ENCODE measurements at places on chromosomes 1 and 21.

GRCh38 chr1:230509281-230509977, 83.3 kb upstream of the PGBD5 start:
- DNase-seq, result peak; percentile 83

- no peak for DNase-seq
These were observed 94.5 kb upstream of the RAVER2 start for GRCh38 chr1:64650411-64650810.

- DNase-seq, result no peak
These were observed 25.0 kb downstream of the MTARC1 start for GRCh38 chr1:220811695-220812094.

GRCh38 chr1:51445351-51446090, 73.5 kb downstream of the EPS15 start:
- DNase-seq, result peak; percentile 49

DNA sequence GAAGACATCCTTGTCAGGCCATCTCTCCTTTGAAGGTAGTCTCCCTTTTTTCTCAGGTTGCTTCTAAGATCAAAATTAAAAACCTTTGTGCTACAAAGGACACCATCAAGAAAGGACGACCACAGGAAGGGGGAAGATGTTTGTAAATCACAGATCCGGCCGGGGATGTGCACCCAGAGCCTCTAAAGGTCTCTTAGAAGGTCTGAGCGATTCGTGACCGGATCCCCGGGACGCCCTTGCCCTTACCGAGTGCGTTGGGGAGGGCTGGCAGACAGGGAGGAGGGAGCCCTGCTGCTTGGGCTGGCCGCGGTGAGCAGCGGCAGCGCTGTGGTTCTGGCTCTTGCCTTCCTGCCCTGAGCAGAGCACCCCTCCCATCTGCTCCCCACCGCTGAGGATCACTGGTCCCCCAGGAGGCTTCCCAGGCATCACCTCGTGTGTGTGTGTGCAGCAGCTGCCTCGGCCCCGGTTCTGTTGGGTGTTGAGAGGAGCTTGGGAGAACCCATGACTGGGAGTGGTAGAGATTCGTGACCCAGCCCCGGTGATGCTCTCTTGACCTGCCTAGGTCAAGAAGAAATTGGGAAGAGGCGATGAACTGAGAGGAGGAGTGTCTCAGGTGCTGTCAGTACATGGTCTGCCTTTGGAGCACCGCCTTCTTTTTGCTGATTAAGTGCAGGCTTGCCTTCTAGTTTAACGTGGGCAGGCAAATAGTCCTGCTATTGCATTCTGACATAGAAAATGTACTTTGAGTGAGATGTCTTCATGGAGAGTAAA, 34.5 kb downstream of the AGPAT3 start:
- no peak for DNase-seq

DNA sequence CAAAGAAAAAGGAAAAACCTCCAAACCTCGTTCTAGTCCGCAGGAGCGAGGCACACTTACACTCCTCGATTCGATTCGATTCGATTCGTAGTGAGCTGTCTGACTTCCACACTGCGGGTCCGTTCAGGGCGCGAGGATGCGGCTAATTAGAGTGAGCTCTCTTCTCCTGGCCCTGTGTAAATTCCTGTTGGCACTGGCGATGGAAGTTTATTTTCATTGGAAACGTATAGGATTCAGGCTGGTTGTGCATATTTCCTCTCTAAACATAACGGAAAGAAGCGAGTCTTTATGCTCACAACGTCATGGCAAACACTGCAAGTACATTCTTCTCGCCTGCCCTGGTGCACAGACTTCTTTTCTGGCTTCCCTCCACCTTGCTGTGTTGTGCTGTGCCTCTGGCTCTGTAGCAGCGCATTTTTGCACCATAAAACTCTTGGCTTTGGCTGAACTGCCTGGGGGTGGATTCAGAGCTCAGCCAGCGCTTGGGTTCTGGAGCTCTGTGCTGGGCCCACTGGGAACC, 2.7 kb downstream of the HUNK start:
- no peak for DNase-seq

DNA sequence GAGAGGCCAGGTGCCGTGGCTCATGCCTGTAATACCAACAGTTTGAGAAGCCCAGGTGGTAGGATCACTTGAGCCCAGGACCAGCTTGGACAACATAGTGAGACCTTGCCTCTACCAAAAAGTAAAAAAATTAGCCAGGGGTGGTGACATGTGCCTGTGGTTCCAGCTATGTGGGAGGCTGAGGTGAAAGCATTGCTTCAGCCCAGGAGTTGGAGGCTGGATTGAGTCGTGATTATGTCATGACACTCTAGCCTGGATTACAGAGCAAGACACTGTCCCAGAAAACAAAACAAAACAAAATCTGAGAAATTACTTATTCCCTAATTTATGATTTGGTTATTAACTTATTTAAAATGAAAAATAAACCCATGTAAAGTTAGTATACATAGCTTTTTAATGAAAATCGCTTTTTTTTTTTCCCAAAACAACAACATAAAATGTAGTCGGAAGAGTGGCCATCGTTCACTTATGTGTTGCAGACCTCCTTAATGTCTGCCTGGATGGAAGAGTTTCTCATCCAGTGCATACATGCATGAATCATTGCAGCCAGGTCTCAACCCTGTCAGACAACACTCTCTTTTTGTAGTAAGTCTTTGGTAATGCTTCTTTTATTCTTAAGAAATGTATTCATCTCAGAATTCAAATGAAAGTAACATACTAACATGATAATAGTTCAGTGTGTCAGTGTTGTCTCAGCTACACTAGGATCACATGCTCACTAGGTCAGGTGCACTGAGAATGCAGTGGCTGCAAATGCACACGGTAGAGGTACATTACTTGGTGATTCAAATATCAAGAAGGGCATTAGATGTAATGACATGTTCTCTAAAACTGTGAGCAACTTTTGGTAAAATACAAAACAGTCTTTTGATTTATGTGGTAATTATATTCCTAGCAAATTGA, 28.0 kb downstream of the ITSN1 start:
- DNase-seq, result no peak

GRCh38 chr1:64923294-64923718, 43.0 kb downstream of the JAK1 start:
- no peak for DNase-seq

GRCh38 chr1:109316506-109316905, 9.7 kb upstream of the MYBPHL start:
- DNase-seq, result no peak

DNA sequence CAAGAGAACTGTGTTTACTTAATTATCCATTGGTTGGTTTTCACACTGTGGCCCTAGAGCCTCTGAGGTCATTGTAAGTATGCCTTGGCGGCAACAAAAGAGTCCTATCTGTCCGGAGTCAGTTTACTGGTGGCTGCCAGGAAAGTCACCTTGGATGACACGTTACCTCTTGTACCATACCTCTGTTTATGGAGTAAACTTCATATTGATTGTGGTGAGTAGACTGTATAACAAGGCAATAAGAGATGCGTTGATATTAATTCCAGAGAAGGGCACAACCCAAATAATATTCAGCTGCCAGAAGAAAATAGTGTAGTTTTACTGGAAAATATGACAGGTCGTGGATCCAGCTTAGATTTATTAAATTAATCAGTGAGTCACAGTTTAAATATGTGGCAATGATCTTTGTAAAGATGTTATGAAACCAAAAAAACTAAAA, 20.4 kb upstream of the KIF14 start:
- no peak for DNase-seq

DNA sequence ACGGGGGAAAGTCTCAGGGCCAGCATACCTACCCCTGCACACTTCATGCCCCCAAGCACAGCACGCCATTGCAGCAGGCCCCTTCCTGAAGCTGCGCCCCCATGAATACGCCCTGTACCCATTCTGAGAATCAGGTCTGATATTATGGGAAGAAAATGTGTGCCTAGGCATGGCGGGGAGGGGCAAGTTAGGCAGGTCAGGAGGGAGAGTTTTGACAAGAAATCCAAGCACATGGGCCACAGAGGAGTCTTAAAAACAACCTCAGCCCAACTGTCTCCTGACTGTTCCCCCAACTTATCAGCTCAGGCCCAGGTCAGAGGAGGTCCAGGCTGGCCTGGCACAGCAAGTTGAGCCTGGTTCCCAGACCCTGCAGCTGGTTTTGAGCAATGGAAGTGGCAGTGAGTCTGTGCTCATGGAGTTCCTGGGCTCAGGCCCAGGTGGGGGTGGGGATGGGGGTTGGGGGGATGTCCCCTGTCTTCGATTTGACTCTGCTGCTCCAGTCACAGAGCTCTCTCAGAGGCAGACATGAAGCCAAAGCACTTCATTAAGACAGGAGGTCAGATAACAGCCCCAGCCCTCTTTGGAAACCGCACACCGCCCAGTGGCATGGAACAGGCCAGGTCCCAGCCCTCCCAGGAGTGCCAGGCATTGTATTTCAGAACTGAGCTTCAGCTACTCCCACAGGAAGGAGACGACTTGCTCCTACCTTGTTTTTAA, 20.6 kb upstream of the BCAR3 start:
- DNase-seq, result peak; percentile 92

DNA sequence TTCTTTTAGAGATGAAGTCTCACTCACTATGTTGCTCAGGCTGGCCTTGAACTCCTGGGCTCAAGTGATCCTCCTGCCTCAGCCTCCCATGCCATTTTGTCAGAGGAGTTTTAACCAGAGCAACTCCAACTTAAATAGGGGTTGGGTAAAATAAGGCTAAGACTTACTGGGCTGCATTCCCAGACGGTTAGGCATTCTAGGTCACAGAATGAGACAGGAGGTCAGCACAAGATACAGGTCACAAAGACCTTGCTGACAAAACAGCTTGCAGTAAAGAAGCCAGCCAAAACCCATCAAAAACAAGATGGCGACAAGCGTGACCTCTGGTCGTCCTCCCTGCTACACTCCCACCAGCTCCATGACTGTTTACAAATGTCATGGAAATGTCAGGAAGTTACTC, 5.7 kb upstream of the DNAH14 start:
- no peak for DNase-seq

DNA sequence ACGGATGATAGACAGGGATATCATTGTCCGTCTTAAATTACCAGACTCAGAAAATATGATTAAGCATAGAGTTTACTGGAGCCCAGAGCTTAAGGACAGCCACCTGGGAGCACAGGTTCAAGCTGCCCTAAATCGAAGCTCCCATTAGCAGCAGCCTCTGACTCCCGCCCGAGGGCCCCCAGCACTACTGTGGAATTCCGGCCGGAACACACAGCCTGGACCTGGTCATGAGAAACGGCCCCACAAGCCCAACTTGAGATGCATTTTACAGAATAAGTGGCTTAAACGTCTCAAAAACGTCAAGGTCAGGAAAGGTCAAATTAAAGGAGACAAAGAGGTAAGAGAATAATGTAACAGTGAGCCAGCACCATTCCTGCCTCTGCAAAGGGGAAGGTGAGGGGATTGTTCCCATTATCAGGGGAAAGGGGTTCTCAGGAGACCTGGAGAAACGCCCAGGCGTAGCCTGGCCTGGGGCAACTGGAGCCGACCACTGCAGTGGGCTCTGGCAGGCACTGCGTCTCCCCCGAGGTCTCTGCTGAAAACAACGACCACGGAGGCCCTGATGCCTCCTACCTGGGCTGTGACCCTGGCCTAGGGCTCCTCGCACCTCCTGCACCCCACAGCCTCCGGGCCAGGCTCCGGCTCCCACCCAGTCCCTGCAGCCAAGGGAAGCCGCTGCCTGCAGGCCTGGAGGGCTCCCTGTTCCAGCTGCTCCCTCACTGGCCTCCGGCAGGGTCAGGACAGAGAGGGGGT, 11.5 kb upstream of the COL6A1 start:
- DNase-seq, result no peak

DNA sequence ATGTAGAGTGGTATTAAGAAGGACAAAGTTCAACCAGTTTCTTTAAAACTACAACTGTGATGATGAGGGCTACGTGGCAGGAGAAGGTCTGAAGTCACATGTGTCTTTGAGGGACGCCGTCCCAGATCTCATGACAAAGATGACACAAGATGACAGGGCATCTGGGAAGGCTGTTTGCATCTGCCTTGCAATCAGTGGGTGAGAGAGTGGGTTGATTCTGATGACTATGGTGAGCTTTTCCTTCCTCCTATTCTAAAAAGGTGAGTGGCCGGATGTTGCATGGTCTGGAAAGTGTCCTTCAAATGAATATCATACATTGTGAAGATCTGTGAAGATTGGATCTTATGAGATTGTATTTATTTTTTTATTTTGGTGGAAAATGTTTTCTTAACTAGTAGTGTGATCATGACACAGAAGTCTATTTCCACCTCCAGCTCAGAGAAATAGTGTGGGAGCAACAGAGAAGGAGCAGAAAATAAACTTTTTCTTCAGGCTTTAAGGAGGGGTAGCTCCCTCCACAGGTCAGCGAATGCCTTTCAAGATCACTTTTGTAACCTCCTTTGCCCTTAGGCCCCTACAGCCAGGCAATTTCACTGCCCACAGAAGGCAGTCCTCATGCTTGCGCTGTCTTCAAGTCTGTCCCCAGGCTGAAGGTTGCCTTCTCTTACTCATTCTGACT, 76.0 kb upstream of the ATF3 start:
- DNase-seq, result no peak

DNA sequence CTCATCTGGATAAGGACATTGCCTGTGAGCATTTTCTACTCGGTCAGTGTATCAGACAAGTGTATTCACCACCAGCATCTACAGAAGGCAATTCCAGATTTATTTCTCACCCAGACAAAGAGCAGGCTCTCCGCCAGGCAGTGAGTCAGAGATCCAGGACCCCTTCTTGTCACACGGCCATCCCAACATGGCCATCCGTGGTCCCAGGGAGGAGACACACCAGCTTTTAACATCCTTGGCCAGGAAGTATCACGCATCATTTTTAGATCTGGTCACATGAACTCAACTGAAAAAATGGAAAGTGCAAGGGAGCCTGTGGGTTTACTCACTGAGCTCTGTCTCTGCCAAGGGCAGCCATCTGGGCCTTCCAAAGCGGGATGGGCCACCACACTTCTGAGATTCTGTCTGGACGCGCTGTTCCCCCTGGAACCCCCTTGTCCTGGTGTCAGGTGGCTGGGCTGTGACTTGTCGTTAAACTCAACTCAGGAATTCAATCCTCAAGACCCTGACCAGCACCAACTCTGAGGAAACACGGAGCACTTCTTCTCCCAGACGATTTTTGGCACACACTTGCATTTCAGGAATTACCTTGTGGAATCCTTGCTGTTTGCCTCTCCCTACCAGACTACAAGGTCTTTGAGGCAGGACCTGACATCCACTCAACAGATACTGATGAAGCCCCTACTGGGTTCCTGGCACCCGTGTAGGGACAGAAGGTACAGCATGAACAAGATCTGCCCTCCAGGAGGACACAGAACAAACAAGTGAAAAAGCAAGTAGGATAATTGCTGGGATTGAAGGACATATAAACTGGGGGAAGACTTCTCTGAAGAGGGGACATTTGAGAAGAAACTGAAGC, 21.6 kb upstream of the CCSAP start:
- DNase-seq, result peak; percentile 91

DNA sequence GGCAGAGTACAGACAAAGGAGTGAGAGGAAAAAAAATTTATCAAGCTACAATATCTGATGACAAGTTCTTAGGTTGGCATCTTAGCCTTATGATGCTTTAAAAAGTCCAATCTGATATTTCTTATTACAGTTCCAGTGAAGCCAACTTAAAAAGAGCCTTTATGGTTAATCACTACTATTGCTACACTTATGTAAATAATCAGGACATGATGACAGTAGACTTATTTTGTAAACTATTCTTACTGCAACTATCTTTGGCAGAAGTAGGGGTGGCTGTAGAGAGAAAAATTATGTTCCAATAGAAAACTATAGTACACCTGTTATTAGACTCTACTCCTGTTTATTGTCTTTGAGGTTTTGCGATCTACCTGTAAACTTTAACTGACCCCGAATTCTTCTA, 25.8 kb upstream of the NUF2 start:
- DNase-seq, result no peak

- DNase-seq, result no peak
These were observed 1677.1 kb downstream of the KCNT2 start for GRCh38 chr1:194931166-194931565.
